ENCODE measurements at places on chromosomes 4 and X. TPM values are rescaled to one million over a fixed set of nuclear protein-coding genes. Genes with fewer than 3 reads are reported as not detected.

- H3K27ac ChIP-seq: no peak overlapping the region
- H3K4me3 ChIP-seq: no peak overlapping the region
- peaks cover 14% of the 10 kb centered on the region for H3K4me1 ChIP-seq
- DNase-seq: peak; percentile 77
- no peaks in the 10 kb centered on the region for H3K27me3 ChIP-seq
- H3K36me3 ChIP-seq: no peaks in the 10 kb centered on the region
These were observed 756.9 kb downstream of the FAT4 start for GRCh38 chr4:126071346-126072333.

GRCh38 chrX:1099146-1099770, 113.2 kb downstream of the CRLF2 start:
- DNase-seq: no peak
- no peaks in the 10 kb centered on the region for H3K27me3 ChIP-seq
- H3K36me3 ChIP-seq: no peaks in the 10 kb centered on the region
- H3K4me1 ChIP-seq: no peaks in the 10 kb centered on the region
- no peak overlapping the region for H3K27ac ChIP-seq

DNA sequence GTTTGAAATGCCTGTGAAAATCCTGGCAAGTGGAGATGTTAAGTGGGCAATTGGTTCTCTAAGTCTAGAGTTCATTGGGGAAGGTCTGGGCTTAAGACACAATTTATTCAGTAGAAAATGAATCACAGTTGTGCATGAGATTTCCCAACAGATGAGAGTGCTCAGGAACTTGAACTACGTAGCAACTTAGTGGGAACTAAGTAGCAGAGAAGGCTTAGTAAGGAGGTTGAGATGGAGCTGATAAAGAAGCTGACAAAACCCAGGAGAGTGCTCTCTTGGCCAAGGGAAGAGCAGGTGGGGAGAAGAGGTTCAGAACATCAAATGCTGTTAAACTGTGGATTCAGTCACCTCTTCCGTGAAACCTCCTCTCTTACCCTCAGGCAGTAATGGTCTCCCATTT, 33.0 kb downstream of the AFF1 start:
- H3K36me3 ChIP-seq: no peaks in the 10 kb centered on the region
- no peaks in the 10 kb centered on the region for H3K27me3 ChIP-seq
- no peak overlapping the region for H3K4me3 ChIP-seq
- H3K27ac ChIP-seq: no peak overlapping the region
- H3K4me1 ChIP-seq: no peaks in the 10 kb centered on the region

DNA sequence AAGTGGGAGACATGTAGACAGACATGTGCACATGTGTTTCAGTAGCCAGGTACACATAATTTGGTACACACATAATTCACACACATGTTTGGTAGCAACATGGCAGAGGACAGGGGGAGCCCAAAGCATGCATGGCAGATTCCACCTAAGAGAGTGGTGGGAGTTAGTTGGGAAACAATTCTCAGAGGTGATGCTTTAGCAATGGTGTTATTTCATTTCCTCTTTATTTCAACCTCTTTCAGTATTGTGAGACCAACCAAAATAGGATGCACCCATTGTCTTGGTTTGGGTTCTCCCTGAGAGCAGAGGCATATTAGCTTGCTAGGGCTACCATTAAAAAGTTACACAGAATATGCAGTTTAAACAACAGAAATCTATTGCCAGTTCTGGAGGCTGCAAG, 92.2 kb upstream of the ANXA3 start:
- no peak overlapping the region for H3K27ac ChIP-seq
- H3K36me3 ChIP-seq: no peaks in the 10 kb centered on the region
- H3K4me1 ChIP-seq: no peaks in the 10 kb centered on the region
- no peaks in the 10 kb centered on the region for H3K27me3 ChIP-seq

- H3K4me1 ChIP-seq: no peaks in the 10 kb centered on the region
- H3K27me3 ChIP-seq: no peaks in the 10 kb centered on the region
- no peak overlapping the region for H3K4me3 ChIP-seq
- DNase-seq: no peak
- no peak overlapping the region for H3K27ac ChIP-seq
These were observed 3.8 kb upstream of the HSD17B13 start for GRCh38 chr4:87326460-87326859.

- peaks cover 20% of the 10 kb centered on the region for H3K4me1 ChIP-seq
- no peak for DNase-seq
- no peaks in the 10 kb centered on the region for H3K36me3 ChIP-seq
- no peak overlapping the region for H3K27ac ChIP-seq
- no peak overlapping the region for H3K4me3 ChIP-seq
These were observed 68.5 kb downstream of the SPINK2 start for GRCh38 chr4:56752985-56753384.

- peak; percentile 89 for DNase-seq
- H3K27ac ChIP-seq: peak overlapping the region; percentile 90
These were observed 139.8 kb downstream of the PALLD start for GRCh38 chr4:168636506-168637196.

- H3K27me3 ChIP-seq: no peaks in the 10 kb centered on the region
- H3K4me3 ChIP-seq: no peak overlapping the region
- H3K4me1 ChIP-seq: peaks cover 10% of the 10 kb centered on the region
- H3K36me3 ChIP-seq: peaks cover 30% of the 10 kb centered on the region
- peak; percentile 42 for DNase-seq
- peak overlapping the region; percentile 21 for H3K27ac ChIP-seq
These were observed 35.7 kb downstream of the ADH5 start for GRCh38 chr4:99052902-99053301.

- no peak overlapping the region for H3K4me3 ChIP-seq
- DNase-seq: no peak
- H3K27ac ChIP-seq: no peak overlapping the region
- no peaks in the 10 kb centered on the region for H3K4me1 ChIP-seq
- H3K27me3 ChIP-seq: no peaks in the 10 kb centered on the region
- H3K36me3 ChIP-seq: no peaks in the 10 kb centered on the region
These were observed 2082.8 kb upstream of the TENM3 start for GRCh38 chr4:180160195-180160983.

DNA sequence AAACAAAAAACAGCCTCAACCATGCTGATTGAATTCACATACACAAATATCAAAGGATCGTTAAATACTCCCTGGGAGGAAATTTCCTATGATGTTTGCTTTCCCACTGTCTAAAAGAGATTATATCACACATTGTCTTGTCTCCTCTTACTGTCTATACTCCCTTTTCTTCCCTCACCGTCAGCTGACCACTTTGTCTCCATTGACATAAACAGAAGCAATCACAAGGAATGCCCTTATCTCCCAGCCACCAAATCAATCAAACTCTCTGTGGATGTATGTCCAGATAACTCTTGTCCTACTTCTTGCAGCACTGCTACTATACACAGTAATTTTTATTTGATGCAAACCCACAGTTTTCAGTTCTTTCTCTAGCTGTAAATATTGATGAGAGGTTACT, 12.2 kb upstream of the NUDT9 start:
- no peak overlapping the region for H3K27ac ChIP-seq
- H3K27me3 ChIP-seq: 0 out of 2 replicates have a peak, but pooled peaks cover 2% of the 10 kb centered on the region
- H3K4me1 ChIP-seq: peaks cover 9% of the 10 kb centered on the region
- no peak overlapping the region for H3K4me3 ChIP-seq
- H3K36me3 ChIP-seq: no peaks in the 10 kb centered on the region

The STBD1 gene
- 6.7 TPM for total RNA-seq

The PGAM4 gene
- total RNA-seq: not detected

The UGT2A1 gene
- total RNA-seq: not detected

The MSX1 gene
- 26.1 TPM for total RNA-seq

The EPHA5 gene
- not detected for total RNA-seq

The PAK3 gene
- total RNA-seq: not detected
